CD4-positive, alpha-beta T cell (primary cell): ENCODE measurements at places on chromosomes 5 and 9.

DNA sequence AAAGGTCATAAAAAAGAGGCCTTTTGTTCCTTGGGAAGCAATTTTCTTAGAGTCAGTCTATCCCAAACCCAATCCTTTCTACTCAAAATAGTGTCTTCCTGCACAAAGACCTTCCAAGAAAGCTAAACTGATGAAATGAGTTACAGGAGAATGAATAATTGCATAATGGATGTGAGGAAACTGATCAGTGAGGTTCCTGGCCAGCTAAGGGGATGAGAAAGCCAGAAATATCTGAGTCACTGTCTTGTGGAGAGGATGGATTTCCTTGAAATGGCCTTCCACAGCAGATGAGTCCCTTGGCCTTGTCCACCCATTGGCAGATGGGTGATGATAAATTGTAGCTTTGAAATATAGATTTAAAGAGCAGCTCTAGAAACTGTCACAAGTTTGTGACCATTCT is 756.1 kb downstream of the DNAH5 start:
- DNase-seq = no peak

DNA sequence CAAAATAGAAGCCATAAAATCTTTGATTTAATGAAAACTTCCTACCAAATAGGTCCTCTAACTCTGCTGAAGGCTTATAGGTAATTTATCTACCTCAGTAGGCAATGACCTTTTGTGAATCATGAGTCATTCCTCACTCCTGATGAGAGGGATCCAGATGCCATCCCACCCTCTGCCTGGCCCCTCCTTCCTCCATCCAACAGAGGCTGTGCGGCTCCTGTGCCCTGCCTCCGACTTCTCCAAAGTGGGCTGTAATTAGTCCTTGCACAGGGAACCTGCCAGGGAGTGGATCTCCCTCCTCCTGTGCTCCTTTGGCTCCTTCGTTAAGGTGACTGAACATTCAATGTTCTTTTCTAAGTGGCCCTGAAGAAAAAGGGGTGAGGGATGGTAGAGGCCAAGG is 213.9 kb upstream of the TBCA start:
- no peak for DNase-seq

- peak; percentile 23 for DNase-seq
Observed at GRCh38 chr9:98215821-98216220, 23.4 kb upstream of the CORO2A start.

DNA sequence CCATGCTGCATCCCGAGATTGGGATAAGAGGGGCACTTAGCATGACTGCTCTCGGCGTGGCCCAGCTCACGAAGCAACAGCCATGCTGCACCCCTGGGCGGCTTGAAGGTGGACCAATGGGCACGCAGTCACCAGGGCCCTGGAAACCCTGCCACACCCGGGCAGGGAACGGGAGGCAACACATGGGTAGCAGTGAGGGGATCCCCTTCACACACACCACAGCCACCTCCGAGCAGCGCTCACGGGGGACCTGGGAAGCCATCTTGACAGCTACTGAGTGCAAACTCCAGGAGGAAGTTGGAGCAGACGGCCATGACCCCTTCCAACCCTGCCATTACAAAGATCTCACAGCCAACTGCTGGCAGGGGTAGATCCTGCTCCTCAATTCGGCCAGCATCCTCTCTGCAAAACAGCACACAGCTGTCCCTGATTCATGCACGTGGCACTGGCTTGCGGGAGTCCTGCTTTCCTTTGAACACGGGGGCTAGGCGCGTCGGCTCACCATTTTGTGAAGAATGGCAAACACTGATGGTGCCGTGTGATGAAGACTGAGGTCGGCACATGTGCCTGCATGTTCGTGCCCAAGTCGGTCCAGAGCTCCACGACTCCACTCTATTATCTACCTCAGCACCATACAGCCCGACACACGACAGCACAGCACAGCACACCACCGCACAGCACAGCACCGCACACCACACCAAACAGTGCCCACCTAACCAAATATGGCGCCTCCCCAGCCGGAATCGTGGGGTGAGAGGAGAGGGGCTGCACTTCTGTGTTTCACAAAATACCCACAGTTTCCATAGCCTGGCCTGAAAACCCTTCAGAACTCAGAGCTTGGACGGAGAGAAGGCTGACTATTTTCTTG is 5.0 kb downstream of the UBAC1 start:
- DNase-seq = no peak

- DNase-seq = no peak
Observed at GRCh38 chr9:136024696-136025316, 63.6 kb upstream of the UBAC1 start.

DNA sequence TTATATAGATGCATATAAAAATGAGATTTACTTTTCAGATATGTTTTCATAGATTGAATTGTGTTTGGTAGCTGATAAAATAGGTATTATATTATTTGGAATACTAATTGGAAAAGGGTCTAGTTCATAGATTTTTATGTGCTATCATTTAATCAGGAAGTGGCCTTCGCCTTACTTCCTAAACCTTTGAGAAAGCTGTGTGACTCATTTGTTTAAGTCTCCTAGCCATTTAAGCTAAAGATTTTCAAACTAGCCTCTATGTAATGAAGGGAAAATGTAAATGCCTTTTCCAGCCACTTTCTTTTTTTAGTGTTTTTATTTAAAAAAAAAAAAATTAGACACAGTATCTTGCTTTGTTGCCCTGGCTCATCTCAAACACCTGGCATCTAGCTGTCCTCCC is 97.5 kb downstream of the DMXL1 start:
- DNase-seq = no peak

GRCh38 chr5:73253047-73253660 is 80.2 kb downstream of the TMEM174 start:
- DNase-seq = no peak

GRCh38 chr5:81754621-81755020 is 3.7 kb upstream of the SSBP2 start:
- DNase-seq = no peak
